ENCODE measurements at places on chromosomes 12 and 14.

DNA sequence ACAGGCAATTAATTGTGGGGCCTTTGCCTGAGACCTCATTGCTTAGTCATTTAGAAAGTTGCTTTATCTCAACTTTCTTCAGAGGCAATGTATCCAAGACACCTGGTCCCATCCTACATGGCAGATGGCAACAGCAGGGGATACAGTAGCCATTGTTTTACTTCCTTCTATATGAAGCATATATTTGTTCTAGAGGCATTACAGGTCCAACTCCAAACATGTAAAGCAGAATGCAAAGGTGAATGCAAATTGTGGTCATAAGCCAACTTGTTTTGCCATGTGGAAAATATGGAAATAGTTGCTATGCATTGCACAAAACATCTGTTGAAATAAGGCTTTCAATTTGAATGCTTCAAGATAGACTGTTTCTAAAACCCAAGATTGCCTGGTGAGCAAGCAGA is 109.8 kb upstream of the BCAT1 start:
- DNase-seq: no peak

DNA sequence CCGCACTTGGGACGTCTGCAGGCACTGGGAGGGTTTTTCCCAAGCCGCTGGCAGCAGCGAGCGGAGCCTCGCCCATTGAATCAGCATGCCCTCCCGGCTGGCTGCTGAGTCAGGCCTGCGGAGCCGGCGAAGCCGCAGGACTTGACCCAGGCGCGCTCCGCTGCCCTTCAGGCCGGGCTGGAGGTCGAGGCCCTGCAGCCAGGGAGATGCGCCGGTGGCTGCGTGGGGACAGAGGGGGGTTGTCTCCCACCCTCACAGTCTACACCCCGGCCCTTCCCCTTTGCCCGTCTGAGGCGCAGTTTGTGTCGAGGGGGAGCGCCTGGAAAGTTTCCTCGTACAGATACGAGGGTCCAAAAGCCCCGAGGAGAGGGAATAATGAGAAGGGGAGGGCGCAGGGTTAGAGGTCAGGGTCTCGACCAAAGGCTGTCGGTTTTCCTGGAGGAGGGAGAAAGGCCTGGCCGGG is 759 bp upstream of the KLC1 start:
- DNase-seq: peak; percentile 12

- DNase-seq: no peak
Measured at GRCh38 chr14:94269156-94269555, 23.9 kb downstream of the SERPINA10 start.

DNA sequence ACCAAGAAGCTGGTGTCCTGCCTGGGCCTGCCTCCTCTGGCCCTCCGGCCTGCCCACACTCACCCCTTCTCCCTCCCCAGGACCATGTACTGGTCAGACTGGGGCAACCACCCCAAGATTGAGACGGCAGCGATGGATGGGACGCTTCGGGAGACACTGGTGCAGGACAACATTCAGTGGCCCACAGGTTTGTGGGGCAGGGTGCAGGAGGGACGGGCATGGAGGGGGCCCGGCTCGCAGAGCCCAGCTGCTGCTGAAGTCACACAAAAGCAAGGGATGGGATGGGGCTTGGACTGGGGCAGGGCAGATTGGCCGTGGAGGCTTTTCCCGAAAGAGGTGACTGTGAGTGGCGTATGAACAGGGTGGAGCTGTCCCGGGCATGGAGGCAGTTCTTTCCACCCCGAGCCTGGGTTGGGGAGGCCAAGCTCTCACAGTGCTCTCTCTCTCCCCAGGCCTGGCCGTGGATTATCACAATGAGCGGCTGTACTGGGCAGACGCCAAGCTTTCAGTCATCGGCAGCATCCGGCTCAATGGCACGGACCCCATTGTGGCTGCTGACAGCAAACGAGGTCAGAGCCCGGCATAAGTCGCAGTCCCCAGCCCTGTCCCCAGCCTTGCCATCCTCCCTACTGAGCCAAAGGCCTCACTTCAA is 7.8 kb upstream of the NXPH4 start:
- no peak for DNase-seq

- no peak for DNase-seq
Measured at GRCh38 chr14:44149597-44149996, 357.5 kb downstream of the FSCB start.

- DNase-seq: no peak
Measured at GRCh38 chr12:125110641-125111360, 45.6 kb downstream of the AACS start.

- no peak for DNase-seq
Measured at GRCh38 chr12:52839436-52840105, 5.5 kb upstream of the KRT79 start.

GRCh38 chr12:63942464-63943241 is 98.2 kb downstream of the SRGAP1 start:
- no peak for DNase-seq

DNA sequence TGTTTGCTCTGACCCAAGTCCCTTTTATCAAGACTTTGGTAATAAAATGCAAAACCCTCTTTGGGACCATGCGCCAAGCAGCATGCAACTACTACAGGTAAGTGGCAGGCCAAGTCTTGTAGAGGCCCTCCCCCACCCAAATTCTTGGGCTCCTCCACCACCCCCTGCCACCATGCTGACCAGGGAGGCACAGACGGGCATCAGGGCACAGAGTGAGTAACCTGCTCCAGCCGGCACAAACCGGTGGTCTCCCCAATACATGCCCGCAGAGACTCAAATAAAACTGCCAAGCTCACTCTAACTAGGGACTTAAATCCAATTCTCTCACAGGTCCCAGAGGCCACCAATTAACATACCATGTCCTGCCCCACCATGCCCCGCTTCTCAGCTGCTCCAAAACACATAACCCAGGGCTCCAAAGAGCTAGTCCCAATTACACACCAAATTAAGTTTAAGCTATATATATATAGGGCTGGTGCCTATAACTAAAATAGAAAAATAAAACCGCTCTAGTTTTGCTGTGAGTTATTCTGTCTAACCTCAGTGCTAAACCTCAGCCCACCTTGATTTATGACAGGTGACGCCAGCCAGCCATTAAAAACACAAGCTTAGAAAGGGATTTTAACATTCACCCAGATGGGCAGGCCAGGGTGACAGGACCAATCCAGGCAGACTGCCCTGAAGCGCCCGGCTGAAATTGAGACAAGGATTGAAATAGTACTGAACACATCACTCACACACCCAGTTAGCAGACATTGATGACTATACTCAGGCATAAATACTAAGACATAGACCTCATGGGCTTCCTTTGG is 81.0 kb downstream of the CLMN start:
- no peak for DNase-seq

DNA sequence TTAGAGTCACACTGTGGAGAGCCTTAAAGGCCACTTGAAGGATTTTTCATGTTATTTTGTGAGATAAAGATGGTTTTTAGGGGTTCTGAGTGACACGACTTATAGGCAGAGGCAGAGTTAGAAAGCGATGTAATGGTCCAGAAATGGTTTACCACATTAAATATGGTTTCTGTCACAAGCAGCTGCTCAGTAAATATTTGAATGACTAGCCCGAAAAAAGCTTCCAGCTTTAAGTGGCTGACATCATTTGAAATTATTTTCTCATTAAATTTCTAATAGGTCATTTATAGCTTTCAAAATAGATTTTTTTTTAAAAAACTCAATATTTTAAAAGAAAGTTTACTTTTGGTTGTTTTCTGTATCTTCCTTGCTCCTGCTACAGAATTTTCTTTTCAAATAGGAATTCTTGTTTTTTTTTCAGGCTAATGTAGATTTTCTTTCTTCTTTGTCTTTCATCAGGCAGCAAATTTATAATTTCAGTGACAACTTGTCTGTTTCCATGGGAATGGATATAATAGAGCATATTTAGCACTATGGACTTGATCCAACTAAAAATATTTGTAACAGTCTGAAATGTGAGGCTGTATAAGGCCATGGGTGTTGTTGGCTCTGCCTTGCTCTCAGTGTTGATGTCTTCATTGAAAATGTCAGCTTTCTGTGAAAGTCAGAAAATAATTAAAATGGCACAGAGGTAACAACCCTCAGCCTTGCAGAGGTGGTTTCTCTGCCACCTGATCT is 700.0 kb downstream of the TMTC2 start:
- DNase-seq: no peak

DNA sequence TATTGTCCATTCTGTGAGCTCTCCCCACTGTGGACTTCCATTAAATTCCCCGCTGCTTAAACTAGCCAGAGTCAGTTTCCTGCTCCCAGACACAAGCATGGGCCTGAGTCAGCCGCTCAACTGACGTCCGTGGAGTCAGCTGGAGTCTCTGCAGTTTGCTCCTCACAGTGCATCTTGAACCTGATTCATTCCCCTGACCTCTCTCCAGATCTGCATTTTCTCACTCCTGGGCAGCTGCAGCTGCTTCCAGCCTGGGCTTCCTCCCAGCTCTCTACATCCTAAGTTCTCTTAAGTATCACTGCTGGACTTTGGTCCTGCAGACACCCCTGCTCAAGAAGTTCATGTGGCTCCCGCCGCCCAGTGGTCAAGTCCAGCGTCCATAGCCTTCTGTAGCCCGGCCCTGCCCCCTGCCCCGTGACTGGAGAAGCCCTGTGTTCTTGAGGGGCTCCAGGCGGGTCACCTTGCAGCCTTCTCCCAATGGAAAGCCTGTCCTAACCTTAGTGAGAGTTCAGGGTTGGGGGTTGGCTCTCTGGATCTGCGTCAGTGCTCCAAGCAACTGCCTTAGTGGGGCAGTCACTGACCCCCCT is 20.0 kb downstream of the NFKBIA start:
- no peak for DNase-seq

- no peak for DNase-seq
Measured at GRCh38 chr12:116436561-116437249, 122.5 kb upstream of the MAP1LC3B2 start.

- peak; percentile 63 for DNase-seq
Measured at GRCh38 chr14:23056956-23057756, at the start of gene CDH24. TSS of gene CDH24 (minus strand) at chr14:23057520. CDS start at chr14:23055733, 1,787 bp downstream.

- no peak for DNase-seq
Measured at GRCh38 chr12:109259545-109259895, 49.6 kb downstream of the FOXN4 start.

DNA sequence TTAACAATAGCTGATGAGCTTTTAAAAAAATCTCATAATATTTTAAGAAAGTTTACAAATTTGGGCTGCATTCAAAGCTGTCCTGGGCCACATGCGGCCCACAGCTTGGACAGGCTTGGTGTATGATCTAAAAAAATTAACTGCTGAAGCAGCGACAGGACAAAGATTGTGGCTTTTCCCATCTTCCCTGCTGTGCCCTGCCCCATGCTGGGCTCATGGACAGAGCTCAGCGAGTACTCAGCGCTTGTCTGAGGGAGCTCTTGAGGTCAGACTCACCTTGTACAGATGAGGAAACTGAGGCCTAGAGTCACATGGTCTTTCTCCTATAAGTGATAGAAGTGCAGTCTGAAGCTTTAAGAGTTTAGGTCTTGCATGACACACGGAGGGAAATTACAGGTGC is 15.0 kb downstream of the EVL start:
- DNase-seq: no peak

- no peak for DNase-seq
Measured at GRCh38 chr12:490260-490659, 30.5 kb downstream of the B4GALNT3 start.

All from activated CD4-positive, alpha-beta T cell treated with anti-CD3 and anti-CD28 coated beads for 4 hours (primary cell).